ENCODE measurements at places on chromosomes 1 and 21.

DNA sequence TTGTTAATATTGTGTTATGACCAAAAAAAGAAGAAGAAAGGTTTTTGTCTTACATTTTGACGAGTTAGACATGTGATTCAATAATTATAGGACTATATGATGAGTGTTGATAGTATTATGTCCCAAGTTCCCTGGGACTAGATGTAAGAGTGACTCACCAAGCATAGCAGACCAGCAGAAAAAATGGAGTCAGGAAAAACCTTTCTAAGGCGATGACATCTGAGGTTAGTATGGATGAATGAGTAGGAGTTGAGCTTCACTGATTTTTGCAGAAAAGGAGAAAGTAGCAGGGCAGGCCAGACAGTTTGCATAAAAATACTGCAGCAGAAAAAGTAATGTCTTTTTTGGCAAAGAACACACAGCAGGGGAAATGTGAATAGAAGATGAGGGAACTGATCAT lies 1041.3 kb upstream of the ADGRL4 start:
- no peak for DNase-seq

DNA sequence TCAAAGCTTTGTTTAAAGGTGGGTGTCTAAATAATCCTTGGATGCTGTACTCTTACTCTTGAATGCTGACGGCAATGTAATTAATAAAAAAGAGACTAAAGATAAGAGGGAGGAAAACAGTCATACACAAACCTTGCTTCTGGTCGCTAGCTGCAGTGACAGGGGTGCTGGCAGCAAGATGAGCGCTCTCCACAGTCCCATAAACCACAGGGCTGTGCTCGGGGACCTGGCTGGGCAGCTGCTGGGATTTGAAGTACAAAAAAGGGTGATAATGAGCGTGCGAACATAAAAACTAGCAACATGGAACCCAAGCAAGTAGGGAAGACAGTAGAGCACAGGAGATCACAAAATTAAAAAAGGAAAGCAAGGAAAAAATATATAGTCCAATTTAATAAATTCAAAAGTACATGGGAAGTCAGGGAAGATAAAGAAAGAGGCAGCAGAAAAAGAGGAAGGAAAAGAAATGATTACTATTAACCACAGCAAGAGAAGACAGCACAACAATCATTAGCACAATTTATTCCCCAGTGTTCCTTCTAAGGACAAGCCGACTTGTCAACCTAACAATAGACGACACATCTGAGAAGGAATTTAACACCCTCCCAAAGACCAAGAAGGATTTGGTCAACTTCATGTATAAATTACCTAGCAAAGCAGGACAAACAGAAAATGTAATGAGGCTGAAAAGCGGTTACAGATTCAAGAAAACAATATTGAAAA lies 162.9 kb upstream of the HP1BP3 start:
- DNase-seq = no peak

- DNase-seq = no peak
Observed at GRCh38 chr1:202952818-202953217, 5.3 kb downstream of the ADIPOR1 start.

DNA sequence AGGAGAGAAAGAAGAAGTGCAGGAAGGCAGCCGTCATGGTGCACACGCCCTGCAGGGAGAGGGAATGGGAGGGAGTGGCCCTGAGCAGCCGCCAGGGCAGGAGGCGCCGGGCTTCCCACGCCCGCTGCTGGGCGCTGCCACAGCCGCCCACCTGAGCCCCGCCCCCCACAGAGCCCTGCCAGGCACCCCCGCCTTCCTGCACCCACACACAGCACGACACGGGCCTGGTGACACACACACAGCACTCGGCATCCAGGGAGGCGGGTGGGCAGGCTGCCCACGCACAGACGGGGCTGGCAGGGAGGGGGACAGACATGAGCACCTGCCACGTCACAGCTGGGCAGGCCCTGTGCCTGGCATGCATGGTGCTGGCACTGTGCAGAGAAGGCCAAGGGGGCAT lies 27.5 kb downstream of the ADGRB2 start:
- no peak for DNase-seq

- no peak for DNase-seq
Observed at GRCh38 chr21:35475762-35476161, 426.7 kb upstream of the RUNX1 start.
